HT-29 (cell line): ENCODE measurements at places on chromosomes 7 and 10. TPM values are rescaled to one million over a fixed set of nuclear protein-coding genes. Genes with fewer than 3 reads are reported as not detected.

The VWDE gene
- total RNA-seq, result not detected in 2 replicates

The HEPACAM2 gene
- 1.9 and 2.3 TPM in 2 replicates for total RNA-seq

The CALHM1 gene
- total RNA-seq, result not detected in 2 replicates

The CUBN gene
- under 0.01 TPM in 1 of 2 replicates, not detected in the other for total RNA-seq

- DNase-seq, result peak; percentile 94
These were observed 246.2 kb downstream of the CCDC7 start for GRCh38 chr10:32692174-32692573.

GRCh38 chr7:93014410-93014809 is 103.4 kb downstream of the SAMD9 start:
- DNase-seq, result peak; percentile 40

The PRKAR2B gene
- not detected in 2 replicates for total RNA-seq

GRCh38 chr10:15672469-15672868 is 47.3 kb downstream of the ITGA8 start:
- no peak for DNase-seq

GRCh38 chr7:29965030-29965429 is 24.6 kb downstream of the SCRN1 start:
- DNase-seq, result no peak

GRCh38 chr10:60466267-60467201 is 76.9 kb upstream of the ANK3 start:
- DNase-seq, result no peak

The ARMC10 gene
- 40.7 and 41.2 TPM in 2 replicates for total RNA-seq

DNA sequence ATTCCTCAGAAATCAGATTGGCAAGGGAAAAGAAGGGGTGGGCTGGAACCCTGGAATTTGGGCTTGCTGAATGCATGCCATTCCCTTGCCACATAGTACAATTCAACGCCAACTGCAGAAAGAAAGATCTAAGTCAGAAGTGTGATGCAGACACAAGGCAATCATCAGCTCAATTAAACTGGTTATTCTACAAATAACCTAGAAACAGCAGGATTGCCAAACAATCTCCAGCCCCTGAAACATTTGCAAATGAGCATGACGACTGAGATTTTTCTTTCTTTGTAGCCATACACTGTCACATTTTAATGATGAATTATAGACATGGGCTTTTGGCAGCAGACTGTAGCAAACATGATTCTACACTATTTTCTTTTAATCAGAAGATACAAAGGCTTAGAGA is 16.5 kb upstream of the CREB5 start:
- DNase-seq, result no peak
